ENCODE measurements at places on chromosomes 4 and X. TPM values are rescaled to one million over a fixed set of nuclear protein-coding genes. Genes with fewer than 3 reads are reported as not detected.

SEC24B gene
- 36.0 TPM for total RNA-seq

HTRA3 gene
- 12.2 TPM for total RNA-seq

FUNDC1 gene
- 21.9 TPM for total RNA-seq

MSANTD1 gene
- total RNA-seq: 10.3 TPM

DCHS2 gene
- total RNA-seq: 6.5 TPM

GAGE13 gene
- 2.0 TPM for total RNA-seq

FGF5 gene
- total RNA-seq: not detected

C4orf54 gene
- 0.39 TPM for total RNA-seq

HPGDS gene
- 0.39 TPM for total RNA-seq

DNA sequence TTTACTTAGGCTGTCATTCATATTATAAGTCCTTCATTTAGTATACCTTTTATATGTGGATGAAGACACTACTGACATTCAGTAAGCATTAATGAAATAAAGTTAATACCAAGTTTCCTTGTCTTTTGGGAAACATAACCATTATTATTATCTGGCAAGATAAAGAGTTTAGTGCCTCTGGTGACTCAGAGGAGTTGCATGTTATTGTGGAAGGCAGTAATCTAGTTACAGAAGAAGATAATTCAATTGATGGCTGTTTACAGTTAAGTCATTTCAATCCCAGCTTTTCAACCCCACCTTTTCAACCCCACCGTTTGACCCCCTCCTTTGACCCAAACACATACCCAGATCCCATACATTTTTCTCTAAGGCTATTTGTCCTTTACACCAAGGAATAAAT lies 143.8 kb downstream of the FANCB start:
- no peak for DNase-seq

GRCh38 chr4:24529555-24529954 lies 54.8 kb downstream of the DHX15 start:
- no peak for DNase-seq

GRCh38 chr4:186651181-186651603 lies 72.5 kb downstream of the FAT1 start:
- DNase-seq: no peak

- DNase-seq: no peak
These were observed 192.9 kb upstream of the RBPJ start for GRCh38 chr4:26127851-26128337.

DNA sequence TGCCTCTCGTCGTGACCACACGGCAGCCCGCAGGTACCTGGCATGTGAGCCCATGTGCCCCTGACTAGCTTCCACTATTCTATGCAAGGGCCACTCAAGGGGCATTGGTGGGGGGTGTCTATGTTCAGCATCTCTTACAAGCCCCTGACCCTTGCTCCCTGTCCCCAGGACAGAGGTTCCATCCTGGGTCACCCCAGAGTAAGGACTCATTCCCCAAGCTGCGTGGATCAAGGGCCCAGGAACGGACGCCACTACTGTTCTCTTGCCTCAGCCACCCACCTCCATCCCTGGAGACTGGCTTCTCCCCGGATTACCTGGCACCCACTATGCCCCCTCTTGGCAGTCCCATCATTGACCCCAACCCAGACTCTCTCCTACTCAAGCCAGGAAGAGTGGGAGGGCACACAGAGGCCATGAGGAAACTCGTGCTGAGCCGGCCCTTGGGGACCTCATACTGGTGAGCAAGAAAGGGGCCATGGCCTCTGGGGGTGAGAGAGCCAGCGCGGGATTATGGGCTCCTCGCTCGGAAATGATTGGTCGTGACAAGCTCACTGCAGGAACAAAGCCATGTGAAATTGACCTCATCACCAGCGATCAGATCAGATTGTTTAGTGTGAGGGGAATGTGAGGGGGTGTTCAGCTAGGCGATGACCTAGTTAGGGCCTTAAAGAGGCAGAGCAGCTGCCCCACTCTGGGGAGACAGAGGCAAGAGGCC lies 50.1 kb upstream of the PJA1 start:
- DNase-seq: no peak

- DNase-seq: no peak
These were observed 42.1 kb downstream of the WDFY3 start for GRCh38 chr4:84924434-84924833.

DNA sequence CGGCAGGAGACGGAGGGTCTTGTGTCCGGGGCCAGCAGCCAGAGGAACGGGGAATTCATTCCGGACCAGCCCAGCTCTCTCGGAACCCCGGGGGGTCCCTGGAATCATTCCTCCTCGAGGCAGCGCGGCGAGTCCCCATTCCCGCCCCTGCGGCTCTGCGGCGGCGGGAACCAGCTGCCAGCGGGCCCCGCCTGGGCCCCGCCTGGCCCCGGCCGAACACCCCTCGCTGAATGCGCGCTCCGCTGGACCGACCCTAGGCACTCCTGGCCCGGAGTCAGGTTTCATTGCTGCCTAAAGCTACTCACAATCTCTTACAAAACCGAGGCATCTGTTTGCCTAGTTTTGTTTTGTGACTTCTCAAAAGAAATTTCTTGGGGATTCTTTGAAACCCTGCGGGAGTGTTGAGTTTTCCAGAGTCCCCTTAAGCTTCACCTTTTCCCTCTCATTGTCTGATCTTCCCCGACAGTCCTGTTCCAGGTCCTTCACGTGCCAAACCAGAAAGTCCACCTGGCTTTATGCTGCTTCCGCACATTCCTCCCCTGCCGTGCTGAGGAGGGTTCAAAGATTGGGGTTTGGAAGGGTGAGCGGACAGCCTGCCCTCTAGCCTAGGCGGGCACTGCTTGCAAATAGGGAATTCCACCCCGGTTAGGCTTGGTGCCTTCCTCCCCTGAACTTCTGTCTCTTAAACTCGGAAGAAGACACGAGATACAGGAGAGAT lies 789 bp downstream of the ARHGAP10 start:
- DNase-seq: peak; percentile 49

DNA sequence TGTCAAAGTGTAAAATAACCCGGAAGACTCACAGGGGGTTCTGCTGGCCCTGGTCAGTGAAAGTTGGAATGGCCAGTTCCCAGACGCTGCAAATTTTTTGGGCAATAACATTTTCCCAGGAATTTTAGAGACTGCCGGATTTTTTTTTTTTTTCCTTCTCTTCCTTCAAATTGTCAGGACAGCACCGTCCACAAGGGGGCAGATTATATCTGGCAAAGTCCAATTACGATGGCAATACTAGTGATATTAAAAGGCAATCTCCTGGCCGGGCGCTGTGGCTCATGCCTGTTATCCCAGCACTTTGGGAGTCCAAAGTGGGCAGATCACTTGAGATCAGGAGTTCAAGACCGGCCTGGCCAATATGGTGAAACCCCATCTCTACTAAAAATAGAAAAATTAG lies 20.5 kb downstream of the SLC25A5 start:
- peak; percentile 69 for DNase-seq

DNA sequence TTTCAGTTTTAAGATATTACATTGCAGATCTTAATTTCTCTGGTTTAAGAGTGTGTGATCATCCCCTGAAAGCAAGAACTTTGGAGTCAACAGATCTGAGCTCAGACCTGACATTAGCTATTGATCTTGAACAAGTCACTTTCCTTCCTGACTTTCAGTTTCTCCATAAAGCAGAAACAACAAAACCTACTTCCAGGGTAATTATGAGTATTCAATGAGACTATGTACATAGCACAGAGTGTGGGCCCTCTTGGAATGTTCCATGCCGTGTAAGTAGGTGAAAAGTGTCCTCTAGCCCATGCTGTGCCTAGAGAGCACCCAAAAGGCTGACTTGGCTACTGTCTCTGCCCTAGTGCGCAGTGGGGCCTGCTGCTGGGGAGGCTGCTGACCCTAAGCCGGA lies 188.0 kb upstream of the RPL34 start:
- DNase-seq: no peak

- no peak for DNase-seq
These were observed 36.7 kb downstream of the QRFPR start for GRCh38 chr4:121344098-121344497.

DNA sequence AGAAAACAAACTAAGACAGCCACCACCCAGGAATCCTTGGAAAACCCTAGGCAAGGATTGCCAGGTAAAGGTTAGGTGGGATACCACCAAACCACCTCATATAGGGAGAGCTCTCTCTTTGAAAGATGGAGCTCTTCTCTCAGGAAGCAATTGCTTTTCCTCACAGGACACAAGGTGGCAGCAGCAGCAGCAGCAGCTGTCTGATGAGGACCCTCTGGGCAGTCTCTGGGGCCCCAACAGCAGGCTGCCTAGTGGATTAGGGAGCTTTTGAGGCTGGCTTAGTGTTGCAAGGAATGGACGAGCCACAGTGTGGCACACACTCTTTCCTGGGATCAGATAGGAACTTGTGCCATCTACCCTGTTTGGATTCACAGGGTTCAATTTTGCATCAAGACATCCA lies 41.4 kb upstream of the CHRDL1 start:
- DNase-seq: no peak

DNA sequence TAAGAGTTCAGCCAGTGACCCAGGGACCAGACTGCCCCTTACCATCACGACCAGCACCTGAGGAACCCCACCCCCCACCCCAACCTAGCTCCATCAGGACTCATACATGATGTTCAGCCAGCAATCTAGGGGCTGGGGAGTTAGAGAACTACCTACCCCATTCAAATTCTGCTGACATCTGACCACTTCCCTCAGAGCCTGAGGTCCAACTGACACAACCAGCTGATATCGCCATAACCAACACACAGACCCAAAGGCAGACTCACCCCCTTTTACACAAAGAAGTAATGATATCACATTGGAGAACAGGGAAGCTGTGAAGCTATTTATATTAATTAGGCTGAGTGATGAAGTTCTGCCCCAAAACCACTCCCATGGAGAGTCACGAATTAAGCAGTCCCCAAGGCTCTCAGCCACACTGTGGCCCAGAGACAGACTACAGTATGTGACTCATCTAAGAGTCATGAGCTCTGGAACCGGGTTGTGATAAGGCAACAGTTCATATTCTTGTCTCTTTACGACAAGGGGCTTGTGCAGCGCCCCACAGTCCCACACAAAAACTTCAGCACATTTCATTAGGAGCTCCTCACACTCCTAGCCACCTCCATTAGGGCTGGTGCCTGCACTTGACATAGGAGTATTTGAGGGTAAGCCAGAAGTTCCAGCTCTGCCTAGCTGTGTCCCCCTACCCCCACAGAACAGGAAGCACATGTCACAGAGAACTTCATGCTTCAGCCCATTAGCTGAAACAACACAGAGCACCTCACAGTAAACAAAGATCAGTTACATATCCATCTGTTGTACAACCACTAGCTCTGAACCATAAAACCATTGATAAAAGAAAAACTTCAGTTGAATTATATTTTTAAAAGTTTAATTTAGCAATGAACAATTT lies 184.7 kb upstream of the ZCCHC13 start:
- DNase-seq: no peak

DNA sequence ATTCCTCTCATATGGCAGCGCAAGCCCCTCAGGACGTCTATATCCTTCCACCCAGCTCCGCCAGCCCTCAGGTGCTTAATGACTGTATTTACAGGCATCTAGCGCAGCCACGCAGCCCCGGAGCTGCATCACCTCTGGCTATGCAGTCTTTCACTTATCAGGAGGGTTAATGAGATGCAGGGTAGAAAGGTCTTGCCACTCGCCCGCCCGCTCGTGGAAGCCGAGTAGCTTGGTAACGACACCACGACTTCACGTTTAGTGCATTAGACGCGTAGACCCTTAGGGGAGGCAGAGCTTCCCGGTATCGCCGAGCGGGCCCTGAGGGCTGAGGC lies 1.5 kb upstream of the SLC16A2 start:
- DNase-seq: peak; percentile 13

- no peak for DNase-seq
These were observed 6.1 kb downstream of the FAT1 start for GRCh38 chr4:186717556-186717955.

GRCh38 chrX:80139564-80139963 lies 125.0 kb downstream of the TBX22 start:
- no peak for DNase-seq

DNA sequence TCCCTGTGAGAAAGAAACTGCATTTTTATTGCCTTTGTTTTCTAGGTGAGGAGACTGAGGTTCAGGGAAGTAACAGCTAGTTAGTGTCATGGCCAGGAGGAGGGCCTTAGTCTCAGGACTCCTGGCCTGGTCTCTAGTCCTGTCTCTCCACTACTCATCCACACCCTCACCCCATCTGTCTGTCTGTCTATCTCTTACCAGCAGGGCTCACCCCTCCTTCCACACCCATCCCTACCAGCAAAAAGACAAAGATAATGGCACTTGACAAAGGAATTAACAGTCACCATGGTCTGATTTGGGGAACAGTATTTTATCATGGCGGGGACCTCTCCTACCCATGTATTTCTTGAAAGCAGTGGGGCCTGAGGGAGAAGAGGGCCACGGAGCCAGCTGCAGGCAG lies 125.8 kb downstream of the REPS2 start:
- no peak for DNase-seq

GRCh38 chr4:157421365-157421764 lies 200.8 kb downstream of the GRIA2 start:
- no peak for DNase-seq

- no peak for DNase-seq
These were observed 57.9 kb upstream of the PLS3 start for GRCh38 chrX:115503099-115503498.

DNA sequence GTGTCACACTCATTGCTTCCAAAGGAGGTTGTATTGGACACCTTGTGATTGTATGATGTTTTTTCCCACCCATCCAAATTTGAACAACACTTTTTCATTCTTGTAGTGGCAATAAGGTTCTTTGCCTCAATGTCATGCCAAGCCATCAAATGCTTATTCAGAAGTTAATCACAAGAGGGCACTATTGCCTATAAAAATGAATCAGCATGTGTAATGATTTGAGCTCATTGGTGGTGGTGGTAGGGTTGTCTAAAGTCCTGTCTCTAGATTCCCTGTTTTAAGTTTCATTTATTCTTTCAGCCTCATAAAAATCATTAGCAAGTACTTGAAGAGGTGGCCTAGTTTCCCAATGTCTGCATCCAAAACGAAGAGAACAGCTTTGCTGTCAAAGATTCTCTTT lies 37.0 kb downstream of the IRS4 start:
- DNase-seq: no peak

GRCh38 chrX:1307626-1308340 lies 28.8 kb upstream of the IL3RA start:
- DNase-seq: no peak

DNA sequence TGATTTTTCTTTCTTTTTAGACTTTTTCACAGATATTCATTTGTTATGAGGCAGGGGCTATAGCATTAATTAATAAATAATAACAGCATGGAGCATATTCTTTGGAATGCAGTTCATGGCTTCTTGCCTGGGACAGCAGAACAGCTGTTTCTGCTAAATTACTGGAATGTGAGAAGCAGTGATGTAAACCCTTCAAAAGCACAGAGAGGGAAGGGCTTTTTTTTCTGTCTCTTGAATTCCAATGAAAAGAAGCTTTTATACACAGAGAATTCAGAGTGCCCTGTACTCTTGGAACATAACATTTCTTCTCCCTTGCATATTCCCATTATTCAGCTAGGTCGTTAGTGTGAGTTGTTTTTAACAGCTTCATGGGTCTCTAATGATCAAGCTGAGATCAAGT lies 28.5 kb upstream of the ANK2 start:
- DNase-seq: peak; percentile 30

- no peak for DNase-seq
These were observed 77.4 kb downstream of the ANAPC4 start for GRCh38 chr4:25454476-25454875.
